Osteoblast (primary cell): ENCODE measurements at places on chromosomes 11 and 22. TPM values are rescaled to one million over a fixed set of nuclear protein-coding genes. Genes with fewer than 3 reads are reported as not detected.

DNA sequence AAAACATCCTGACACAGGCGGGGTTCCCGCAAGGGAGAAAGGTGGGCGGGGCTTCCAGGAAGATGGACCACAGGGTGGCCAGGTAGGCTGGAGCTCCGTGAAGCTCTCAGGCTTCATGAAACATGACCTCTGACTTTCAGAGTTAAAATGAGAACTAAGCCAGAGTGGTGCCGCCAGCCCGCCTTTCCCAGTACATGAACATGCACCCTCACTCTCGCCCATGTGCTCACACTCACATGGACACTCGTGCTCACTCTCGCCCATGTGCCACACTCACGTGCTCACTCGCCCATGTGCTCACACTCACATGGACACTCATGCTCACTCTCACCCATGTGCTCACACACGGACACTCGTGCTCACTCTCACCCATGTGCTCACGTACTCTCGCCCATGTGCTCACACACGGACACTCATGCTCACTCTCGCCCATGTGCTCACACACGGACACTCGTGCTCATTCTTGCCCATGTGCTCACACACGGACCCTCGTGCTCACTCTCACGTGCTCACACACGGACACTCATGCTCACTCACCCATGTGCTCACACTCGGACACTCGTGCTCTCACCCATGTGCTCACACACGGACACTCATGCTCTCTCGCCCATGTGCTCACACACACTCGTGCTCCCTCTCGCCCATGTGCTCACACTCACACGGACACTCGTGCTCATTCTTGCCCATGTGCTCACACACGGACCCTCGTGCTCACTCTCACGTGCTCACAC, 10.0 kb downstream of the RNH1 start:
- no peak overlapping the region for H3K4me3 ChIP-seq
- no peaks in the 10 kb centered on the region for H3K4me1 ChIP-seq
- peaks cover 66% of the 10 kb centered on the region for H3K36me3 ChIP-seq
- no peak for DNase-seq
- no peak overlapping the region for H3K27ac ChIP-seq
- no peaks in the 10 kb centered on the region for H3K27me3 ChIP-seq

GRCh38 chr22:46007003-46007847, 30.3 kb upstream of the WNT7B start:
- peak overlapping the region; percentile 98 for H3K27ac ChIP-seq
- peaks cover 53% of the 10 kb centered on the region for H3K4me1 ChIP-seq
- H3K27me3 ChIP-seq: no peaks in the 10 kb centered on the region
- H3K36me3 ChIP-seq: no peaks in the 10 kb centered on the region

The KRTAP5-1 gene
- not detected in 2 replicates for total RNA-seq

The MFRP gene
- not detected in 2 replicates for total RNA-seq

DNA sequence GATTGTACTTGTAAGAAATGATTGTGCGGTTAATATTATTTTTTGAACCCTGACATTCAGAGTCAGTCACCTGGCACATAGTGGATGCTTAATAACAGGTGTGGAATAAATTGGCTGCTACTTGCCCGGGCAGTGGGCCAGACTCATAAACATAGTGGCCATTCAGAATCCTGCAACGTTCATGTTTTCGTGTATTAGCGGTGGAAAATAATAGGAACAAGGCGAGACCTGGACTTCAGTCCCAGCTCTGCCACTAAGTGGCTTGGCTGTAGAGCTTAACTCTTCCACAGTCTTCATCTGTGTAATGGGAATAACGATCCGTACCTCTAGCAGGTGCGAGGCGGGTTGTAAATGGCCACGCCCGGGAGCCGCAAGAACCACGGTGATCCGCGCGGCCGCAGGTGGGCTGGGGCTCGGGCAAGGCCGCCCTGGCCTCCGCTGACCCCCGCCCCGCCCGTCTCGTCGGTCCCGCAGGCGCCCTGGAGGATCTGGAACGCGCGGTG, 761 bp upstream of the TMEM25 start:
- peak; percentile 83 for DNase-seq
- H3K27ac ChIP-seq: no peak overlapping the region
- peak overlapping the region; percentile 83 for H3K4me3 ChIP-seq
- H3K27me3 ChIP-seq: no peaks in the 10 kb centered on the region

DNA sequence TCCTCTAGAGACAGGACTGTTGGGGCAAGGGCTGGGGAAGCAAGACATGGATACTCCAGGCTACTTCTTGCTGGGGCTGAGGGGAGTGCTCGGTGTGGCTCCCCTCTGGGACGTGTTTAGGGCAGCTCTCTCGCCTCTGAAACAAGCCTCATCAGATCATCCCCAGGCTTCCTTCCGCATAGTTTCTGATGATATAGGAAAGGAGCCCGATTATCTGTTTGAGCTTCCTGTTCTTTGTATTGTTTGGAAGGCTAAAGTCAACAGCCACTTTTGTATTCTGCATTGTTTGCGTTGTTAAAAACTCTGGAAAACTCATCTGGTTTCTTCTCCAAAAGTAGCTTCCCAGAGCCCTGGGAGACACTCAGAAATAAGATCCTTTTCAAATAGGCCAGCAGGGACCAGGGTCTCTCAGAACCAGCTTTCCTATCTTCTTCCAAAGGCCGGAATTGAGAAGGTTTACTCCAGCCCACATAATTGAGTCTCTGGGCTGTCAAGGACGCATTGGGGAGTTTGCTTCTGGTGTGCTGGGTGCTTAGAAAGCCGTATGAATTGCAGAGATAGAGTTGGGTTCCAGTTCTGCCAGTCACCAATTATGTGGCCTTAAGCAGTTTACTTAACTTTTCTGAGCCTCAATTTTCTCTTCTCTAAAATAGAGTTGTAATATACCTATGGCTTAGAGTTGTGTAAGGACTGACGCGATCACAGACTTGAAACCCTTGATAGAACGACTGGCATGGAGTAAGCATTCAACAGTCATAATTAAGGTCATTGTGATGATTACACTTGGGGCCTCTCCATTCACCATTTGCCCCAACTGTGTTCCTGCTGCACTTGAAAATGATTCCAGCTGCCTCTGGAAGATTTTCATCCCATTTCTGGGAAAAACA, 19.1 kb downstream of the CD44 start:
- no peaks in the 10 kb centered on the region for H3K27me3 ChIP-seq
- H3K4me1 ChIP-seq: peaks cover 68% of the 10 kb centered on the region
- peak overlapping the region; percentile 42 for H3K27ac ChIP-seq
- H3K4me3 ChIP-seq: no peak overlapping the region
- peaks cover 33% of the 10 kb centered on the region for H3K36me3 ChIP-seq
- DNase-seq: no peak

The TOMT gene
- not detected in 2 replicates for total RNA-seq

The CLMP gene
- 174 and 210 TPM in 2 replicates for total RNA-seq

DNA sequence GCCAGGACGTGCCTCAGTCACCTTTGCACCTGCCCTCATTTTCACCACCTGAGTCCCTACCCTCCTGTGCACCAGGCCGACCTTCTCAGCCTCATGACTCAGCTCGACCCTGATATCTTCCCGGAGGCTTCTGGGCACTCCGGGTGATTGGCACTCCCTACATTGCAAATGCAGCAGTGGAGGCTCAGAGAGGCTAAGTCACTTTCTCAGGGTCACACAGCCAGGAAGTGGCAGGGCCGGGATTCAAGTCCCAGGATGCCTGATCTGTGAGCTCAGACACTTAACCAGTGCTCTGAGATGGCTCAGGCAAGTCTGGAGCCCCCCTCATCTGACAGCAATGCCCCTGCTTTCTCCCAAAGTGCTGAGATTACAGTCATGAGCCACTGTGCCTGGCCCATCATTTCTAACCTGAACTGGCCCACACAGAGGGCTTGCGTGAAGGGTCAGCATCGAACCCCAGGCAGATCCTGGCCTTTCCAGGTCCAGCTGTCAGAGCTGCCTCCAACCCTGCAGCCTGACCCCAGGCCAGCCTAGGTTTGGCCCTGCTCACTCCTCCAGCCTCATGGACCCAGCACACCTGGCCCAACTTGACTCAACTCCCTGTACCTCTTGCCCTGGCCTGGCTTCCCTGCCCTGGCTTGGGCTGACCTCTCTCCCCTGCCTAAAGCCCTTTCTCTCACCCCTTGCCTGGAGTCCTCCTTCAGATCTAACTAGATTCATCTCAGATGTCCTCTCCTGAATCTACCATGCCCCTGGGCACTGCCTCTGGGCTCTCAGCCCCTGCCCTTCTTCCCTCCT, 40.7 kb upstream of the RTL6 start:
- H3K27me3 ChIP-seq: peaks cover 41% of the 10 kb centered on the region
- H3K4me1 ChIP-seq: no peaks in the 10 kb centered on the region
- no peaks in the 10 kb centered on the region for H3K36me3 ChIP-seq
- H3K27ac ChIP-seq: no peak overlapping the region
- H3K4me3 ChIP-seq: no peak overlapping the region
- DNase-seq: no peak

DNA sequence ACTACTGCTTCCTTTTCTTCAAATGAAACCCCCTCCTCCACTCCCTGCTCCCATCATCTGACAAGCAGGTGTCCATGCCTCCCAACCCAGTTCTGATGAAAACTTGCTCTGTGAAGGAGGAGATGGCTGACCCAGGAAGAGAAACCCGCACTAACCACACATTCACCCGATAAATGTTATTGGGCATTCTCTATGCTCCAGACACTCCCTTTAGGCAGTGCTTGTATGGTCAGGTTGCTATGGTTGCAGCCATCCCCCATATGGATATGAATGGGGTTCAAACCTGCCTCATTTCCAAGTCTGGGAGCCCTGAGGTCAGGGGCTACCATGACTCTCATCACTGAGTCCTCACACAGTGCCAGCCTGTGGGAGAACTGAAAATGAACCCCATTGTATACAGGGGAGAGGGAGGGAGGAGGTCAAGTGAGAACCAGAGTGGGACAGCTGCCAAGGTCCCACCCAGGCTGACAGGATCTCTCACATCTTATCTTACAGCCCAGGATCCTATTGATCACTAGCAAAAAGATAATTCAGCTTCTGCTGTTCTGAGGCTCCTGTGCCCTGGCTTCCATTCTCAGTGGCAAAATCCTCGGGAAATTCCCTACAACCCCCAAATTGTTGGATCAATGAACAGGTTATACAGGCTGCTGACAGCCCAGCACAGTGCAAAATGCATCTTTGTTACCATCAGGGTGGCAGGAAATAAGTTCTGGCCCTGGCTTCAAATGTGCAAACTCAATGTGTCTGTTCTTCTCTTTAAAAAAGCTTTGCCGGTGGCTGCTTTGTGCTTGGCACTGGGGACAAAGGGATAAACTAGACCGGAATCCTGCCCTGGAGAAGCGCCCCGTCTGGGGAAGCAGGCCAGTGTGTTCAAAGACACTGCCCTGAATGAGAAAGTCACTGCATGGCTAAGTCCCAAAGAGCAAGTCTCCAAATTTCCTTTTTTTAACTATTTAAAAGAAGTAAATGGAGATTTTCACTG, 22.7 kb upstream of the ACER3 start:
- no peaks in the 10 kb centered on the region for H3K4me1 ChIP-seq
- no peaks in the 10 kb centered on the region for H3K36me3 ChIP-seq
- no peak for DNase-seq
- no peak overlapping the region for H3K4me3 ChIP-seq

- peaks cover 74% of the 10 kb centered on the region for H3K36me3 ChIP-seq
- H3K27ac ChIP-seq: no peak overlapping the region
- no peak for DNase-seq
These were observed 8.1 kb downstream of the MADD start for GRCh38 chr11:47278058-47278457.

DNA sequence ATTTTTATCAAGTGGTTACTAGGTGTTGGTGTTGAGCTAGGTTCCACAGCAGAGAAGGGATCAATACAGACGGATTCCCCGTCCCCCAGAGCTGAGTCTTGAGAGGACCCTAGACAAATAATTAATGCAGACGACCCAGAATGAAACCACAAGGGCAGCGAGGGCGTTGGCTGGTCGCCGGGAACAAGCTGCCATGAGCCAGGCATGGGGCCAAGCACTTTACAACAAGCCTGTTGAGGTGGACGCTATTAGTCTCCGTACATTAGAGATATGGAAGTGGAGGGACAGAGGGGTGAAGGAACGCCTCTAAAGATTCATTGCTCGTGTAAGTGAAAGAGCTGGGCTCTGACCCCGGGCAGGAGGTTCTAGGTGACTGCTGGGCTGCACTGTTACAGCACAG, 77.1 kb upstream of the EIF3D start:
- H3K27ac ChIP-seq: no peak overlapping the region
- peaks cover 62% of the 10 kb centered on the region for H3K27me3 ChIP-seq
- no peaks in the 10 kb centered on the region for H3K36me3 ChIP-seq
- no peaks in the 10 kb centered on the region for H3K4me1 ChIP-seq

DNA sequence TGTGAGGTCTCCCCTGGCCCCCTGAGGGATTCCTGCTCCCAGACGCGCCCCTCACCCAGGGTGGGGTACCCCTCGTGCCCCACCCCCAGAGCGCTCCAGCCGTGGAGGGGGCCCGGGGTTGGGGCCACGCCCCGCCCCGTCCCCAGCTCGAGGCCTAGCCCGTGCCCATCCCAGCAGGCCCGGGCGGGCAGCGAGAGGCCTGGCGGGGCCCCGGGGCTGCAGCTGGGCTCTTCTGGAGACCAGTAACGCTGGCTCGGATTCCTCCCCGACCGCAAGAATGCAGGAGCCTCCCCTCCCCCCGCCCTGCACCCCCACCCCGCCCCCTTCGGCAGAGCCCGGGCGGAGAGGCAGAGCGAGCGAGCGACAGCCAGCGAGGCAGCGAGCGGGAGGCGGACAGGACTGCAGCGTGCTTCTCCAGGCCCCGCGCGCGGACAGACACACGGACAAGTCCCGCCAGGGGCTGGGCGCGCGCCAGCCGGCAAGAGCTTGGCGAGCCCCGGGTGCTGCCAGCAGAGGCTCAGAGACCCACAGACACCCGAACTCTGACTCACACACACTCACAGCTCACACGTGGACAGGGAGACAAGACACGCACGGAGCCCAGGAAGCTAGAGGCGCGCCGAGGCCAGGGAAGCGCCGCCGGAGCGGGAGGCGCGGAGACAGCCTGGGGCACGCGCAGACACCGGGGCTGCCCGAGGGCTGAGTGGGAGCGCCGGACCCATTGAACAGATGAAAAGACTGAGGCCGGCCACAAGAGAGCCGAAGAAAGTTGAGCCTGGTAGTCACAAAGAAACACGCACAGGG, 15.2 kb downstream of the BCL9L start:
- H3K27me3 ChIP-seq: no peaks in the 10 kb centered on the region
- DNase-seq: peak; percentile 98
- peaks cover 26% of the 10 kb centered on the region for H3K36me3 ChIP-seq
- peaks cover 64% of the 10 kb centered on the region for H3K4me1 ChIP-seq
- peak overlapping the region; percentile 57 for H3K4me3 ChIP-seq

GRCh38 chr22:24140357-24140756, 40.9 kb upstream of the SUSD2 start:
- H3K27me3 ChIP-seq: no peaks in the 10 kb centered on the region
- no peak overlapping the region for H3K4me3 ChIP-seq
- peaks cover 15% of the 10 kb centered on the region for H3K4me1 ChIP-seq
